ENCODE measurements at places on chromosomes 12 and 14.

DNA sequence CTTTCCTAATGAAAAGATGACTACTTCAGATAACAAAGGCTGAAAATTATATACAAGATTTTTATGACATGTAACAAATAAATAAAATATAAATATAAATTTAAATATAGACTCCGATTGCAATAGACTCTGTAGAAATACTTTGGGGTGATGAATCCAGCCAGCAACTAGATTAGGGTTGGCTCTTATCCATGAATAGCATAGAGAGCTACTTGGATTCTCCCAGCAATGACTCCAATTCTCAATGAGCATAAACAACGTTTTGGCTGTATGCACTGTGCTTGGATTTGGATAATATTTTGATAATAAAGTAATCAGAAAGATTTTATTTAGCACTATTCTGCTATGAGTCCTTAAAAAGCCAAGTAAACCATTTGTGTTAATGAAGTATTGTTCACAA, 58.0 kb upstream of the LRFN5 start:
- DNase-seq = no peak

DNA sequence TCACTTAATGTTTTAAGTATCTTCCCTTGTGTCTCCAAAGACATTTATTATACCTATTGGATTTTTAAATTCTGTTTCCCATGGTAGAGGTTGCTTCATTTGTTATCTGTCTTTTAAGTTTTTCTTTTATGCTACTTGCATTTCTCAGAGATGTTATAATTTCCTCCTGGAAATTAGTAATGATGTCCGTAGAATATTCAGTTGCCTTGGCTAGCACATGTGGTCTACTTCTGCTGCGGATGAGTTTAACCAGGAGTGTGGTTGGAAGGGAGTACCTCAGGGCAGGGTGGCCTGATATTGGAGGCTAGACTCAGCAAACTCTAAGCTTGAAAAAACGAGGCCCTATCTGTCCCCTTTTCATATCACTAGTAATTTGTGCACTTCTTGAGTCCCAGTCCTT, 8.8 kb upstream of the EVL start:
- no peak for DNase-seq

- DNase-seq = no peak
Measured at GRCh38 chr12:58988643-58989344, 68.5 kb upstream of the LRIG3 start.

- DNase-seq = peak; percentile 62
Measured at GRCh38 chr12:49092086-49092815, 2.4 kb downstream of the DHH start.

DNA sequence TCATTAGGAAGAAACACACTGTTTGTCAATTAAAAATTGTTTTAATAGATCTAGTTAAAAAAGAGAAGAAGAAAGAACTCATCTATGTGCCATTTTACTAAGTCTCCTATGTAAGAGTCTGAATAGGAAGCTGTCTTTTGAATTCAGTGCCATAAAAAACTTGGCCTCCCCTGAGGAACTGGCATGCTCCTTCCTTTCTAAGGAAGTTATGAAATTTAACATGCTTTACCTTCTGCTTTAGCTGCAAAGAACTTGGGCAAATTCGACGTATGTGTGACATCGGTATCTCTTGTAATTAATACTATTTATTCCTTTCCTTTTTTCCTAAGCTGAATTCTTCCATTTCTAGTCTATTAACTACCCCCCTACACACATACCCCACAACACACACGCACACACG, 12.5 kb downstream of the TM7SF3 start:
- DNase-seq = no peak

- no peak for DNase-seq
Measured at GRCh38 chr12:106118-106591, 39.6 kb downstream of the IQSEC3 start.

DNA sequence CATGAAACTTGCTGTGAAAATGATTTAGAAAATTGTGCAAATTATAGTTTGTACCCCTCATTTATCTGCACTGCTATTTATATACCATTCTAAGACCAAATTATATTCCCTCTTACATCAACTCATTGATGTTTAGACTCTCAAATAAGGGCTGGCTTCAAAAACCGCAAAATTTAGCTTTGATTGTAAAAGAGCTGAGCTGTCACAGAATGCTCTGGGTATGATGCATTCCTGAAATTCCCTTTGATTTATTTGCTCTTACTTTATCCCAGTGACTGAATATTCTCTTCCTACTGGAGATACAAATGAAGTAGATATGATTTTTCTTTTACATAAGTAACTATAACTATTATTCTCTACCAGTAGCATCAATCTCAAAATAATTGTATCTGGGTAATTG, 78.0 kb upstream of the TMTC2 start:
- DNase-seq = no peak

- DNase-seq = no peak
Measured at GRCh38 chr14:92248696-92249095, 74.3 kb upstream of the SLC24A4 start.

Measured in activated T-cell treated with anti-CD3 and anti-CD28 coated beads, Interleukin-2, amount 50 U/mL, for 4 hours (primary cell).